ENCODE measurements at places on chromosomes 4 and X.
A peak's percentile ranks its signal among the peaks of the same experiment; 100 is the strongest.

DNA sequence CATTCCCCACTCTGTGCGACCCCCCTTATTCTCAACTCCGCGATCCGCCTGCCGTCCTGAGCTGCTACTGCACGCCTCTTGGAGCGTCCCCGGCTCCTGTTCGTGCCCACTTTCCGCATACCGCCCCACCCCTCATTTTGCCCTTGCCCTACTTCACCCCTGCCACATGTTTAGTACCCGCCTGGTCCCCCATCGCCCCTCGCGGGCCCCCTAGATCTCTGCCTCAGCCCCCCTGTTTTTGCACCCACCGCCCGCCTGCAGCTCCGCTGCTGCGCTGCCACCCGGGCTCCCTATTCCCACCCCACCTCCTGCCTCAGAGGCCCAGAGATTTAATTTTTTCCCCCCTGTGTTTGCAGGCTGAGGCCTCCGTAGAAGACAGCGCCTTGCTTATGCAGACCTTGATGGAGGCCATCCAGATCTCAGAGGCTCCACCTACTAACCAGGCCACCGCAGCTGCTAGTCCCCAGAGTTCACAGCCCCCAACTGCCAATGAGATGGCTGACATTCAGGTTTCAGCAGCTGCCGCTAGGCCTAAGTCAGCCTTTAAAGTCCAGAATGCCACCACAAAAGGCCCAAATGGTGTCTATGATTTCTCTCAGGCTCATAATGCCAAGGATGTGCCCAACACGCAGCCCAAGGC is 1.4 kb downstream of the MAGED1 start:
- no peak for DNase-seq

GRCh38 chr4:153533387-153533786 is 67.2 kb downstream of the TMEM131L start:
- no peak for DNase-seq

- DNase-seq: no peak
Measured at GRCh38 chrX:40090050-40090804, 7.5 kb downstream of the BCOR start.

DNA sequence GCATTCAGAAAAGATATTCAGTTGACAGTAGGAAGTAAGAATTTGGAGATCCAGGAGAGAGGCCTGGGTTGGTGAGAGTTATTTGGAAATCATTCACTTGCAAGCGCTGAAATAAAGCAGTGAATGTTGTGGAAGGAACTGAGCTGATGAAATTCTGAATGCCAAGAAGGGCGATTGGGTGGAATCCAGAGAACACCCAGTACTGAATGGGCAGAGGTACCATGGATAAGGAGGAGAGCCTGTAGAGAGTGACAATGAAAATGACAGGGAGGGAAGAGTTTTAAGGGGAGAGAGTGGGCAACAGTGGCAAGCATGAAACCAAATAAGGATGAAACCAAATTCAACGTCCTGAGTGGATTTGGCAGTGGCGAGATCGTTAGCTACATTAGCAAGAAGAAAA is 6.7 kb upstream of the STOX2 start:
- DNase-seq: no peak

DNA sequence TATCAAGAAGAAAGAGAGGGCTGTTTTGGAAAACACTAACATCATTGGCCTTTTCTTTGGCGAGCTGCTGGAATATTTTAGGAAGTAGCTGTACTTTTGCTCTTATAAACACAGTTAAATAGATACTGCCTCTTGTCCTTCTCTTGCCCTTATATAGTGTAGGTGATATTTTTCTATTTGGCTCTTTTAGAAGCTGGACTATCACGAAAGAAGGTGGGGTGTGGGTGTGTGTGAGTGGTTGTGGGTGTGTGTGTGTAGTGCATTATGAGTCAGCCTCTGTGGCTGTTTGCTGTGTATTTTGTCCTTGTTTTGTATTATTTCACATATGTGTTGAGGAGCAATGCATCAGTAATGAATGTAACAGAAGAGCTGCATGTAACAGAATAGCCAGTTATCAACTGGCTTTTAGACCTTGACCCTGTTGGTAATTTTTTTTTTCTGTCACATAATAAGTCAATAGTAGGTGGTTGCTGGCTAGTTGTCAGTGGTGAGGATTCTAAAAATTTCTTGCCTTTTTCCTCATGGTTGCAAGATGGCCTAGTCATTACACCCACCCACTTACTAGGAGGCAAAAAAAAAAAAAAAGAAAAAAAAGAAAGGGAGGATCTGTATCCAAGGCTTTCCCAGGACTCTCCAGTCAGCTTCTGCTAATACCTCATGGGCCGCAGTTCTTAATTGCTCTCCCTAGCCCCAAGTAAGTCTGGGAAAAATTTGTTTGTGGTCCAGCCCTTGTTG is 23.8 kb downstream of the ARHGAP10 start:
- peak; percentile 22 for DNase-seq

DNA sequence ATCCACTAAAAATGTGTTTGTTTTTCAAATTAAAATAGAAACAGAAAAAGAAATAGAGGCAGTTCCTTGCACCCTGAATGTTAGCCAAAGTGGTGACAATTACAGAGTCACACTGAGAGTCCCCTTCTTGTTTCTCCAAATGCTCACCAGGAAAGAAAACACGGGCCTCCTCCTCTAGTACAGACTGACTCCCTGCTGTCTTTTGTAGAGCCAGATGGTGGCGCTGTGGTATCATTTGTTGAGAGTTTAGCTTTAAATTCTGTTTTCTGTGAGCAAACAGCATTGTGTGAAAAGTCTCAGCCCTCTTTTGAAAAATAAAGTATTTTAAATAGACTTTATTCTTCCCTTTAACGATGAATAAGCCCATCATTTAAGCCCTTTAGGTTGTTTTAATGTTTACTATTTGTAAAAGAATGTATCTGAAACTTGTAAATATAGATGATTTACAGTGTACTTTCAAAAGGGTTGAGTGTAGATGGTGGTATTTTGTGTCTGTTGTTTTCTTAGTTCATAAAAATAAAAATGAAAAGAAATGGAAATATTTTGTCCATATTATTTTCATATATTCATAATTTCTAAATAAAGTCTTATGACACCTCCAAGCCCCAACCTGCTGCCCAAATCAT is 36.9 kb upstream of the ATOH1 start:
- DNase-seq: peak; percentile 24

DNA sequence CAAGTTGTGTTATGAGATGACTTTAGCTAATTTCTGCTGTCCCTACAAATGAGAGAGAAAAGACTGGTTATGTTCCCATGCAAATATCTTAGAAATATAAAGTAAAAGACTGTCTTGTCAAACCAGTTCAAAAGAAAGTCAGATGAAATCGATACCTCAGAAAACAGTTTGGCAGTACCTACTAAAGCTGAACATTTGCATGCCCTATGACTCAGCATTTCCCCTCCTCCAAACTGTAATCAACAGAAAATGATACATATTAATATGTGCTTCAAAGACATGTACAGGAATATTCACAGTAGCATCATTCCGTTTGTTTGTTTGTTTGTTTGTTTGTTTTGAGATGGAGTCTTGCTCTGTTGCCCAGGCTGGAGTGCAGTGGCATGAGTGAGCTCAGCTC is 90.3 kb downstream of the ARX start:
- no peak for DNase-seq

GRCh38 chr4:86014599-86014998 is 345.3 kb downstream of the MAPK10 start:
- no peak for DNase-seq

GRCh38 chr4:174604198-174604597 is 81.9 kb upstream of the HPGD start:
- no peak for DNase-seq

- no peak for DNase-seq
Measured at GRCh38 chr4:87601361-87601760, 7.0 kb upstream of the DSPP start.

Measured in hepatic stellate cell (primary cell).